ENCODE measurements at places on chromosomes 3 and 15.

GRCh38 chr3:132417695-132418411 is 551 bp downstream of the DNAJC13 start:
- no peak for DNase-seq

DNA sequence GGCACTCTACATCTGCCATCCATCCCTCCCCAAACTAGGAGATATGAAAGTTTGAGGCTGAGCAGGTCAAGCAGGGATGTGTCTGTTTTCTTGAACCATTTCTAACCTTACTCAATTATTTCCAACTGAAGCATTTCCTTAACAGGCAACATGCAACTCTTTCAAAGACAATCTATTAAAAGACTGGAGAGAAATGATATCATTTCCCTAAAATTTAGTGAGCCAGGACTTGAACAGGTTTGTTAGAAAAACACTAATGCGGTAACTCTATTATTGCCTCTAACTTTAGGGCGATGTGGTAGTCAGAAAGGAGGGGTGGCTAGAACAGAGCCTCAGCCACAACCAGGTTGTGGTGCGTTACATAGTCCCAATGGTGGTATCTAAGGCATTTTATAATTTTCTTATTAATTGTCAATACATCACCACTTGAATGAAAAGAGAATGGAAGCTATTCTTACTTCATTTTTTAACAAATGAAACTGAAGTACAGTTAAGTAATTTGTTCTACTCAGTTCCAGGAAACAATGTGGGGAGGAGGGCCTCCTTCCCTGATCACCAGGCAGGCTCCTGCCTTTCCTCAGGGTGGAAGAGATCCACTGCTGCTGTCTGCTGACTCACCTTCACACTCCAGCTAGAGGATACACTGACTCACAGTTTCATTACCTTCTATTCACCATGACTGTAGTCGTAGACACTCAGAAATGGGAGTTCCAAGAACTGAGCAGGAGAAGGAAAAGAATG is 22.8 kb downstream of the MYO1E start:
- DNase-seq: no peak

DNA sequence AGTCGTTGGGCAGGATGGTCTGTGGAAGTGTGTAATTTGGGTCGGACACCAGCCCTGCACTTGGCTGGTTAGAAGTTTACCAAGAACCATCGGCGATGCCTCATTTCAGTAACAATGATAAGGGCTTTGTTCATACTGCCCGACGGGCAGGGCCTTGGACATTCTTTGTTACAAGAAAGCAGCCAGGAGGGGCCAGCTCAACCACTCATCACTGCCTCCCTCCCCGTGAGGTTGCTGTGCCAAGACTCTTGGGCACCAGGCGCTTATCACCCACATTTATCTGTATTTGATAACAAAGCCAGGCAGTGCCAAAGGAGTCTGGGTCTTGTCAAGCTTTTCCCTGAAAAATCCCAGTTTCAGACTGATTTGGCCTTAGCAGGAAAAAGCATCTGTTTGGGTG is 235.0 kb downstream of the ADAMTS17 start:
- DNase-seq: no peak

DNA sequence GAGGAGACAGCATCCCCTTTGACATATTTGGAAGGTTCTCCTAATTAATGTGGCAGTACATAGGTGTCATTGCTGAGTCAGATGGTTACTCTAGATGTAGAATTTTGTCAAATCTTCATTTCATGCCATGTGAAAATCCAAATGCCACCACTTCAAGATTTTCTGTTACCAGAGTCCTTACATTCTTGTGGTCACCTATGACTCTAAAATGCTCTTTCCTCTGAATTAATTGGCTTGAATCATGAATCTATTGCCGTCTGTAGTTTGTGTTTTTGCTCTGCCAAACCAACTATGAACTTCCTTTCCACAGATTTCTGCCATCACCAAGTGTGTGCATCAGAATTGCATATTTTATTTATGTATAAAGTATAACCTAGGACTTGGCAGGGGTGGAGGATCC is 269.4 kb upstream of the ZPLD1 start:
- no peak for DNase-seq

GRCh38 chr3:79843180-79843579 is 75.4 kb upstream of the ROBO1 start:
- DNase-seq: no peak

GRCh38 chr3:172223870-172224269 is 184.5 kb downstream of the FNDC3B start:
- peak; percentile 71 for DNase-seq

DNA sequence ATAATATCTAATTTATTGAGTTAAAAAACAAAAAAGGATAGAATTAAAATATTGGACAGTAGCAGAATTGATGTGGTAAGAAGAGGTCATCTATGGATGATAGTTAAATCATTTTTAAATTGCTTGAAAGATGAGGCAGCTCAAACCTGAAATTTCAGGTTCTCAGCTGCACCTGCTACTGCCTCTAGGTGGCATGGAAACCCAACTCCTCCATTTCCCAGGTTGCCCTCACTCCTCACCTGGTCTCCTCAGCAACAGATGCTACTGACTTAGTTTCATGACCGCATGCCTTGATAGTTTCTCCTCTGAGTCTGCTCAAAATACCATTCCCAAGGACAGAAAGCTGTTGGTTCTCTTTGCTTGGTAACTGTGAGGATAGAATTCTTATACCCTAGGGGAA is 148.1 kb downstream of the ABHD5 start:
- no peak for DNase-seq

DNA sequence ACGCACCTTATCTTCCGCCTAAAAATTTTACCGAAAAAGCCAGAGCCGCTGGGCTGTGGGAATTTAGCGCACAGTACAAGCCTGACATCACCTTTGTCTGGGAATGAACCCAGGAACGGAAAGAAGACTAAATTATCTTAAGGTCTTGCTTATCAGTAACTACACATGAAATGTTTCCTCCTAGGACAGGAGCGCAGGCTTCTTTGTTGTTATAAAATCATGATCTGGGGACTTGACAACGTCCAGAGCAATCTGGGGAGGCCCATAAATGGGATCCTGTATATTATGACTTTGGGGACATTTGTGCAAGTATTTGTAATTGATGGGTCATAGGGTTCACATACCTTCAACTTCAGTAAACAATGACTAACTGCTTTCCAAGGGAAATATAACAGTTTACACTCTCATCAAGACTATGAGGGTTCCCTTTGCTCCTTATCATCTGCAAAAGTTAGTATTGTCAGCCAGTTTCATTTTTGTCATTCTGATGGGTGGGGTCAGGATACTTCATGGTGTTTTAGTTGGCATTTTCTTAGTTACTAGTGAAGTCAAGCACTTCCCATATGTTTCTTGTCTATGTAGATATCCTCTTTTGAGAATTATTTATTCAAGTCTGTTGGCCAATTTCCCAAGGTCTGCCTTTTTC is 213.9 kb upstream of the PFN2 start:
- no peak for DNase-seq

DNA sequence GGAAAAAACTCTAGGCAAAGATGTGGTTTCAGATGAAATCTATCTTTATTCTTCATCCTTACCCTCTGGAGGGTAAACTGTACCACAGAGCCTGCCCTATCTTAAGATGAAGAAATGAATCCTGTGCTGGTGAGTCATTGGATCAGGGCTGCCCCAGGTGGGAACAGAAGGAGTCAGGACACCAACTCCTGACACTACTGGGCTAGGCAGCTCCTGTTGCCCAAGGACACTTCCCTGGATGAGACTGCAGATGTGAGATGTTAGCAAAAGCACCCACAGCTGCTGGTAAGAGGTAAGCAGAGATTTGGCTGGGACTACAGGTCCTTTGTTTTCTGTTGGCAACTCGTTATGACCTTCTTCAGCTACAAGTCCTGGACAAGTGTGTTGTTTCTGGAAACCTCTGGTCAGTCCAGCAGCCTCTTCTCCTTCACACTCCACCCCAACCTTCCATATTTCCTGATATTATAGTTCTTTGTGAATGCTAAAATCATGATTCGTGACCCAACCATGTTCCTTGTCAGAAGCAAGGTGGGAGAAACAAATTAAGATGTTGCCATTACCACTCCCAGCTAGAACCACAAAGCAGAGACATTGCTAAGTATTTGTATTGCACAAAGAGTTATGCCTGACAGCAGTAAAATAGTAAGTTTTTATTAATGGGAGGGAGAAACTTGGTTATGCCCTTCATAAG is 104.2 kb upstream of the TGFBR2 start:
- no peak for DNase-seq

- DNase-seq: no peak
Measured at GRCh38 chr3:19364148-19364547, 215.8 kb downstream of the KCNH8 start.

DNA sequence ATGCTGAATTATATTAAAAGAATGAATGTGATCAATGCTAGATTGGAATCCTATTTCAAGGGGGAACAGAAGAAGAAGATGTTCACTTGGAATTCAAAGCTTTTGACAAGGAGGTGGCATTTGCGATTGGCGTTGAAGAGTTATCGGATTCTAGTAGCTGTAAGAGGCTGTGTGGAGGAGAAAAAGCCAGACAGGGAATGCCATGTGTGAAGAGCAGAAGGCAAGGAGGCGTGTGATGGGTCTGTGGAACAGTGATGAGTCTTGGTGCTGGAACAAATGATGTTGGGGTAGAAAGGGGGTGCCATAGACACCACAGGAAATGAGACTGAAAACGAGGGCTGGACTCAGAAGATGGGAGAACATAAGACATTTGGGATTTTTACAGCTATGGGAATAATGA is 30.5 kb upstream of the ATP10A start:
- DNase-seq: no peak

- peak; percentile 11 for DNase-seq
Measured at GRCh38 chr3:145145461-145145860, 1015.5 kb downstream of the PLOD2 start.

DNA sequence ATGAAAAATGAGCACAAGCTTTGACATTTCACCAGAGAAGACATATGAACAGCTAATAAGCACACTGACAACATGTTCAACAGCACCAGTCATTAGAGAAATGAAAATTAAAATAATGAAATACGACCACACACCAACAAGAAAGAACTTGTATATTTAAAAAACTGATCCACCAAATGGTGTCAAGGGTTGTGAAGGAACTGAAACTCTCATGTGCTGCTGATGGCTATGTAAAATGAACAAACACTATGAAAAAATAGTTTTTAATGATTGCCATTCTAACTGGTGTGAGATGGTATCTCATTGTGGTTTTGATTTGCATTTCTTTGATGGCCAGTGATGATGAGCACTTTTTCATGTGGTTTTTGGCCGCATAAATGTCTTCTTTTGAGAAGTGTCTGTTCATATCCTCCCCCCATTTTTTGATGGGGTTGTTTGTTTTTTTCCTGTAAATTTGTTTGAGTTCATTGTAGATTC is 193.8 kb downstream of the SCAPER start:
- DNase-seq: no peak
